ENCODE measurements at places on chromosomes 12 and 14.

- no peak for DNase-seq
Observed at GRCh38 chr12:25271486-25272098, 20.9 kb upstream of the KRAS start.

GRCh38 chr14:21208554-21208953, 52.7 kb upstream of the OR5AU1 start:
- no peak for DNase-seq

GRCh38 chr12:113251404-113252070, 30.3 kb downstream of the TPCN1 start:
- no peak for DNase-seq

GRCh38 chr12:57237932-57238853, 8.7 kb downstream of the SHMT2 start:
- peak; percentile 58 for DNase-seq

DNA sequence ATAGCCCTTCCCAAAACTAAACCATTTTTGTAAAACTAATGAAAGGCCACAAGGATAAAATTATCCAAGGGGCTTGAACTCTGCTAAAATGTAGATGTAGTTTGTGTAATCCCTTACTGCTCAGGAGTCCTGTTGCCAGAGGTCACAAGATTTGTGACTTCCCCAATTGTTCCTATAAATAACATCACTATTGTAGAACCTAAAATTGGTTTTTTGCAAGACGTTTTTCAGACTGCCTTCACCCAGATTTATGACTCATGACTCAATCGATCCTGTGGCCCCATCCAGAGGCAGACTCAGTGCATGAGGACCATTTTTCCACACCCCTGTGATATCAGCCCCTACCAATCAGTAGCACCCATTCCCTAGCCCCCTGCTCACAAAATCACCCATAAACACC, 61.5 kb upstream of the RASSF8 start:
- no peak for DNase-seq

GRCh38 chr12:117559978-117560377, 198.6 kb upstream of the NOS1 start:
- no peak for DNase-seq

DNA sequence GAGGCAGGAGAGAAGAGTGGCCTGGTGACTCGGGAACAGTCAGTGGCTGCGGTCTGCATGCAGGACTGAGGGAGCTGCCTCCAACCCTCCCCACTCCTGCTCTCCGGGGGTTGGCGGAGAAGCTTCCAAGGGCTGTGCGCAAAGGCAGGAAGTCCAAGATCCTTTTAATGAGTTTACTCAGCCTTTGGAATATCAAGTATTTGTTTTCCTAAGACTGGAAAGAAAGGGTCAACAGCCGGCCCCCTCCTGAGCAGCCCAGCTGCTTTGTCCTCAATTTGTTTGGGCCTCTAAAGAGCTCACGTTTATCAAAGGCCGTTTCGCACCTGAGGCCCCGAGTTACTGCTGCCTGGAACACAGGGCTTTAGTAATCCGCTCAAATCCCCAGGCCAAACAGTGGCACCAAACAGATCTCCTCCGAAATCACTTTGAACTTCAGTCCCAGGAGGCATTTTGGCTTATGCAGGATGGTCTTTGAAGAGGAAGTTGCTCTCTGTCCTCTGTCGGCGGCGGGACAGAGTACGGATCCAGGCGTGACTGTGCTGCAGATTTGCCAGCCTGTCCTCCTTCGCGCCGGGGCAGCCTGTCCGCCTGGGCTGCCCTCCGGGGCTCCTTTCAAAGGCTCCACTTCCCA, 117.2 kb upstream of the FZD10 start:
- no peak for DNase-seq

DNA sequence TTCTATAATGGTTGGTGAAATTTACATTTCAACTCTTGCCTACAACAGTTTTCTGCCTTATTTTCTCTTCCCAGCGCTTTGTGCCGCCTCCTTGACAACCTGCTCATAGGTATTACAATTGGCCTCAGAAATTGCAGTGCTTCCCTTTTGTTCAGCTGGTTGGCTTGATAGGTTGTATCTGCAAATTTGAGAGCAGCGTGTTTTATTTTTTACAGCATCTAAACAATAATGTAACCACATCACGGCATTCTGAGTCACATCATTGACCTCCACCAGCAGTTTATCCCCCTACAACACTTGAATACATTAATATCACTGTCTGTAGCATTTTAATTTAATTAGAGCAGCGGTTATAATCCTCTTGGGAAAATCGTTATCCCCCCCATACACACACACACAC, 99.4 kb downstream of the ETV6 start:
- DNase-seq, result no peak

GRCh38 chr12:31008241-31008761, 65.4 kb upstream of the DDX11 start:
- DNase-seq, result no peak

GRCh38 chr12:31853520-31853919, 105.7 kb upstream of the RESF1 start:
- no peak for DNase-seq

- DNase-seq, result no peak
Observed at GRCh38 chr12:4323396-4323795, 2.4 kb downstream of the TIGAR start.

- DNase-seq, result no peak
Observed at GRCh38 chr12:100795174-100795799, 711 bp downstream of the ANO4 start.

DNA sequence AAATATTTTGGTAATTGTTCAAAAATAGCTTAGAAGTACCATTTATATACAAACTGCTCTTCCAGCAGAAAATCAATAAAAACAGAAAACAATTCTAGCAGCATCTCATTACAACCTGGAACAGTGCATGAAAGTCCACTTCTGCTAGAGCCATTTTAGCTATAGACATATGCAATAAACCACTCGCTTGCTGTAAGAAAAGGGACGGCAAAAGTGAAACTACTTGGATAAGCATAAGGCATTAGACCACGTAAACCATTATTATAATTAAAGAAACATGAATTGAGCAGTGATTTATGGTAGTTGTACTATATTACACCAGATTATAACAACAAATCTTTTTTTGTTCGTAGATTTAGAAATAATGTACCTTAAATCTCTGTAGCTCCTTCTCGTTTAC, 48.7 kb downstream of the LRIG3 start:
- DNase-seq, result no peak

DNA sequence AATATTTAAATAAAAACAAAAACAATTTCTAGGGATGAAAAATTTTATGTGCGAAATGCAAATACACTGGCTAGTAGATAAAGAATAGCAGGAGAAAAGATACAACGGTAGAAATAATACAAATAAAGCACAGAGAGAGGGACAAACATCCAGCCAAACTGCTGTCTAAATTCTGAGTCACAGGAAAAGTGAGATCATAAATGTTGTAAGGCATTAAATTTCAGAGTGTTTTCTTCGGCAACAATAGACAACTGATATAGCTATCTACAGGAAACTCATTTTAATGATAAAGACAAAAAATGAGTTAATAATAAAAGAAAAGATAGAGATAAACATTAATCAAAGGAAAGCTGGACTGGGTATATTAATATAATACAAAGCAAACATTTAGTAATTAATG, 122.2 kb downstream of the NTS start:
- no peak for DNase-seq

DNA sequence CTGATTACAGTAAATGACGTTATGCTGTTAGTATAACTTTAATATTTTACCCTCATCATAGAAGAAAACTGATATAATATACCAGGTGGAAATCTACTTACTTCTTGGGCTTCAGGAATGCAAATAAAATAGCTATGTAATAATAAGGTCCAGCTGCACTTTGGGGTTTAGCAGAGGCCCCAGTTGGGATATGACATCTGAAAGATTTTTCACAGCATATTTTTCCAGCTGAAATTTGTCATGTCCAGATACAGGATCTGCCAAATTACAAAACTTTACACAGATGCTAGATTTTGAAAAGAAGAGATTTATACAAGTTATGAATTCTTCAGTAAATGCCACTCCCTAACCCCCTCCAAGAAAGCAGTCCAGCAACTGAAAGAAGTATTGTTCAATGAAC, 29.2 kb upstream of the DCN start:
- no peak for DNase-seq

GRCh38 chr12:49244176-49244575, 20.7 kb upstream of the TUBA1C start:
- DNase-seq, result no peak

DNA sequence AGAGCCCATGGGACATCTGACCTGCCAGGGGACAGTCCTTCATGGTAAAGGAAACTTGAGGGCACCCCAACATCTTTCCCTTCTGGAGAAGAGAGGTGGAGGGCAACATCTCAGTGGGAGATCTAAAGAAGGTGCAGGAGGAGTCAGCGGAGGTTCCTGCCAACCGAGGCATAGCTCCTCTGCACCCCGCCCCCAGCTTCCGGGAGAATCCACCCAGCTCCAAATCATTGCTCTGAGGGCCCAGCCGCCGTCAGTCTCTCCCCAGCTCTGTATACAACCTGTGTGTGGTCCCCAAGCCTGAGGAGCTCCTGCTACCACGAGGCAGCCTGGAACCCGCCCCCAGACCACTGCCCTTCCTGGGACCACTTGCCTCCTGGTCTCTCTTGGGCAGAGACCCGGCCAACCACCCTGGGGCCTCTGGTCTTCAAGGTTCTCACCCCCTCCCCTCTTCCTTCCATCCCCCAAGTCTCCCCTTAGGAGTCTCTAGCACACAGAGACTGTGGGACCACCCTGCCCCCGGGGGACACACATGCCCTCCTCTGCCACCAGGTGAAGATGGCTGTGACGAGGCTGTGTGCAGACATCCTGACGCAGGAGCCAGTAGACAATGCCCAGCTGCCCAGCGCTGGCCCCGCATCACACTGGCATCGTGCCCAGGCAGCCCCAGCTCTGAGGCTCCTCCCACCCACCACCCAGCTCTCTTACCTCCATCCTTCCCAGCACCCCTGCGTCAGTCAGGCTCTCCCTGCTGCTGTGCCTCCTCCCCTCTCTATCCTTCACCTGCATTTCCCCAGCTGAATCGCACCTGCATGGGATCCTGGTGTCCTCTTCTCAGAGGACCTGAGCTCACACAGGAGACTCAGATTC, 13.0 kb upstream of the NUDT14 start:
- peak; percentile 82 for DNase-seq

GRCh38 chr14:58846682-58847465, 209.1 kb downstream of the DACT1 start:
- DNase-seq, result no peak
